ENCODE measurements at places on chromosomes 5 and 9.

- DNase-seq: no peak
These were observed 4.5 kb upstream of the HMCN2 start for GRCh38 chr9:130260816-130261765.

DNA sequence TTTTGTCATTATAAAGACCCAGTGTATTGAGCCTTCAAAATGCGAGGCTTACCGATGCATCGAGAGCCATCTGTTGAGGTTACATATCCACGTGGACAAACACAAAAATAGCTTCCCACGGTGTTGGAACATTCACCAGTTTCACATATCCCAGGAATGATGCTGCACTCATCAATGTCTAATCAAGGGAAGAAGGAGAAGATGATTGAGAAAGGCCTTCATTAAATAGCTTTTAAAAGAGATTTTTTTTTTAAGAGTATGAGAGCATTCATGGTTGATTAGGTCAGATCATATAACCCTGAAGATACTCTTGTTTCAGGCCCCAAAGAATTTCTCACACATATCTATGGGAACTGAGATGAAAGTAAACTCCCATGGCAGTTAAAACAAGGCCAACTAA lies 129.4 kb downstream of the FBN2 start:
- no peak for DNase-seq

- no peak for DNase-seq
These were observed 82.4 kb upstream of the TAS2R1 start for GRCh38 chr5:9712506-9712905.

- DNase-seq: peak; percentile 93
These were observed 3.9 kb downstream of the CCDC183 start for GRCh38 chr9:136799854-136800657.

DNA sequence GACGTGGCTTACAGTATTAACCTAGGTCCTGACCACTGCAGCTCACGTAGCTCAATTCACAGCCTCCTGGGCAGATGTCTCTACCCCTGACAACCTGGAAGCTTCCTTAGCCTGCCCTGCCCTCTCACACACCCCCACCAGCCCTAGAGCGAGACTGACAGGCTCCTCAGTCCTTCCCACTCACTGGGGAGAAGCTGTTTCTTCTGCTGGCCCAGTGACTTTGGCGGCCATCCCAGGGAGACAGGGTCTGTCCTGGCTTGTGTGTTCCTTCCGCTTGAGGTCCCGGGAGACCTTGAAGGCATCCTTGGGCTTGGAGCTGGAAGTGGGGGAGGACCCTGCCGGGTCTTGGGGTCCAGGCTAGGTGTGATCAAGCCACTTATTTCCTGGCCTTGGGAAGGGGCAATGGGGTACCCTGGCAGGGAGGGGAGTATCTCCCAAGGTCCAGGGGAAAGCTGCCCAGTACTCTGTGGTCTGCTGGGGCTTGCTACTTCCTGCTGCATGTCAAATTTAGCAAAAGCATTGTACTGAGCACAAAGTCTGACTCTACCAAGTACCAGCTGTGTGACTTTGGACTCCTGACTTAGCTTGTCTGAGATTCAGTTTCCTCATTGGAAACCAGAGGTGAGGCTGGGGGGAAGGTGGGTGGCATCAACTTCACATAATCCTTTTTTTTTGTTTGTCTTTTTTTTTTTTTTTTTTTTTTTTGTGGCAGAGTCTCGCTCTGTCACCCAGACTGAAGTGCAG lies 1.9 kb downstream of the MIGA2 start:
- no peak for DNase-seq

- peak; percentile 70 for DNase-seq
These were observed 121.3 kb downstream of the DAB2IP start for GRCh38 chr9:121772600-121773285.

DNA sequence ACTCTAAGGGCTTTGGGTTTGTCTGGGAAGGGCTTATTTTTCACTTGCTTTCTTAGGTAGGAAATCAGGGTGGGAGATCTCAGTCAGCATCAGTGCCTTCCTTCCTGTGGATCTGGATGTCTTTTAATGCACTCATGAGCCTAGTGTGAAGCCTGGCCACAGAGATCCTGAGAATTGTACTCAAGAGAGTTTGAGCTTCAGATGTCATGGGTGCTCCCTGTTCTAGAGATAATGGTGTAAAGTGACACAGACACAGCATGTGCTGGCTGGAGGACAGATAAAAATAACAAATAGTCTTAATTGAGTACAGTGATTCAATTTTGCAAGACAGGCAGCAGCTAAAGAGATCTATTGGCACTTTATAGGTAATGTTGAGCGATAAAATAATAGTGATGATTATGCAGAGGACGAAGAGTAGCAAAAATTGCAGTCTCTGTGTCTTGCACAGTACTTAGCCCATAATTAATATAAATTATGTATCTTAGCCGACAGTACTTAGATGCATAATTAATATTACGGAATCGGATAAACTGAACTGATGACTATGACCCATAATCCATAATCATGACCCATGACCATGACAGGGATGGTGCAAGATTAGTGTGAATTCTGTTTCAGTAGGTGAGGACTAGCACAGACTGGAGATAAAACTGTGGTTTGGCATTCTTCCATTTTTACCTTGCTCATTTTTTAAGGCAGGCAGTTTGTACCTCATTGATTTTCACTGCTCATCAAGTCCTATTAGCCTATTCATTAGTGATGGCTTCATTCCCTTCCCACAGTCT lies 408.7 kb upstream of the PIK3R1 start:
- DNase-seq: no peak

DNA sequence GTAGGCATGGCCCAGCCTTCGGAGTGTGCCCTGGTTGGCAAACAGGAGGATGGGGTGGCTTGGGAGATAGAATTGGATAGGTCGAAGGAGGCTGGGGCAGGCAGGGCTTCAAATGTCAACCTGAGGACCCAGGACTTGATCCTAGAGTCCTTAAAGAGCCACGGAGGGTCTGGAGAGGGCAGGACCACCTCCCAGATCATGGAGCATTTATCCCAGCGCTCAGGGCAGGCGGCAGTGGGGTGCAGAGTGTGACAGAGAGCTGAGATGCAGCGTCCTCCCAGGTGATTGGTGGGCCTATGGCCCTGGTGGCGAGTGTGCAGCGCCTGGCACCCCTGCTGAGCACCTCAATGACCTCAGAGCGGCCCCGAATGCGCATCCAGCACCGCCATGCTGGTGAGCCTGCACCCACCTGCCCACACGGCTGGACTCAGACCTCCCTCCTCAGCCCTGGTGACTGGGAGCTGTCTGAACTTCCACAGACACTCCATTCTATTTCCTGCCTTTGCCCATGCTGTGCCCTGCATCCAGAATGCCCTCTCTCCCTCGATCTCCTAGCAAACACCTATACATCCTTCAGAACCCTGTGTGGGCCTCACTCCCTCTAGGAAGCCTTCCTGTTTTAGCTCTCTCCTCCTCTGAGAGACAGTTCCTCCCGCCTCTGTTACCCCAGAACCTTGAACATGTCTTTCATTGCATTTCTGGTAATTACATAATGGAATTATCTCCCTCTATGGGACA lies 6.3 kb downstream of the ADGRD2 start:
- DNase-seq: no peak

- no peak for DNase-seq
These were observed 91.8 kb upstream of the CACNA1B start for GRCh38 chr9:137785704-137786161.

- DNase-seq: no peak
These were observed 284.4 kb downstream of the DNAH5 start for GRCh38 chr5:13660072-13660471.

DNA sequence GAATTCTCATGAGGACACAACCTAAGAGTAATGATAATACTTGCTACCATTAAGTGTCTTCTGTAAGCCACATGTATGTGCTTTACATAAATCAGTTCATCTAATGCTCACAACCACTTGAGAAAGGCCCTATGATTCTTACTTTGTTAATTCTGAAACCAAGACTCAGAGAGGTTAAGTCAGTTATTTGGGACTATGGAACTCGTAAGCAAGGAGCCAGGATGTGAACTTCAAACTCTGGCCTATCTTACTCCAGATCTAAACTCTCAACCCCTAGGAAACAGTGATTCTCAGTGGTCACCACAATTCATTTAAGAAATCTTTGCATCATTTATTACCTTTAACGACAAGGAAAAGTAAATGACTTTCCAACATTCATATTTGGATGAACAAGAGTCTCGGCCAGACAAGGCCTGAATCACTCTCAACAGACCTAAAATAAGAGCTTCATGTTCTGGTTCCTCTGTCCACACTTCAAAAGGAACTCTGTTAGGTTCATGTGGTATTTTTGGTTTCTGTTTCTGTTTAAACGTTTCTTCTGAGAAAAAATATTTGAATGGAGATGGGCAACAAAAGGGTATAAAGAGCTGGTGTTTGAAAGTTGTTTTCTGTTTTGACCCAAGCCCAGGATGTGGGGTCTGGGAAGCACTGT lies 104.8 kb downstream of the LPAR1 start:
- DNase-seq: no peak

- DNase-seq: no peak
These were observed 209.0 kb downstream of the TTLL11 start for GRCh38 chr9:121884057-121884541.

DNA sequence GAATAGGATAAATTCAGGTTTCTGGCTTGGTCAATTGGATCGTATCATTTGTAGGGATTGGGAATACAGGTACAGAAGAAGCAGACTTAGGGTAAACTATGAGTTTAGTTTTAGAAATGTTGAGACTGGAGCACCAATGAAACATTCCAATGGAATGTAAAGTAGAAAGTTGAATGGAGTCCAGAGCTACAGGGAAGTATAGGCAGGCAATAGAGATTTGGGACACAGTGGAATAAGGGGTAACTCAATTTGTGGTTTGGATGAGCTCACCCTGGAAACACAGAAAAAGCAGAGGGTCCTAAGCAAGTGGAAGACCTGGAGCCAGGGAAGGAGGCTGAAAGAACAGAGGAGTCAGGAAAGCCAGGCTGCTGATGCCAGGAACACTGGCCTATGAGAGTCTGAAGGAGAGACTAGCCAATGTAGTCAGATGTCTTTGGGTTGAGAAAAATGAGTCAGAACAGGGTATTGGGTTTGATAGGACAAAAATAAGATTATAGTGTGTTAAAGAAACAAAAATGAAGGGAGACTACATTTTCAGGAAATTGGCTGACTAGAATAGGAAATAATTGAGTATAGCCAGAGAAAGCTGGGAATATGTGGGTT lies 72.8 kb downstream of the STARD4 start:
- DNase-seq: no peak

- no peak for DNase-seq
These were observed 11.6 kb upstream of the SPTAN1 start for GRCh38 chr9:128540634-128541360.

GRCh38 chr9:18617759-18618158 lies 143.8 kb downstream of the ADAMTSL1 start:
- DNase-seq: no peak

GRCh38 chr5:99955962-99956361 lies 579.2 kb upstream of the FAM174A start:
- DNase-seq: no peak

DNA sequence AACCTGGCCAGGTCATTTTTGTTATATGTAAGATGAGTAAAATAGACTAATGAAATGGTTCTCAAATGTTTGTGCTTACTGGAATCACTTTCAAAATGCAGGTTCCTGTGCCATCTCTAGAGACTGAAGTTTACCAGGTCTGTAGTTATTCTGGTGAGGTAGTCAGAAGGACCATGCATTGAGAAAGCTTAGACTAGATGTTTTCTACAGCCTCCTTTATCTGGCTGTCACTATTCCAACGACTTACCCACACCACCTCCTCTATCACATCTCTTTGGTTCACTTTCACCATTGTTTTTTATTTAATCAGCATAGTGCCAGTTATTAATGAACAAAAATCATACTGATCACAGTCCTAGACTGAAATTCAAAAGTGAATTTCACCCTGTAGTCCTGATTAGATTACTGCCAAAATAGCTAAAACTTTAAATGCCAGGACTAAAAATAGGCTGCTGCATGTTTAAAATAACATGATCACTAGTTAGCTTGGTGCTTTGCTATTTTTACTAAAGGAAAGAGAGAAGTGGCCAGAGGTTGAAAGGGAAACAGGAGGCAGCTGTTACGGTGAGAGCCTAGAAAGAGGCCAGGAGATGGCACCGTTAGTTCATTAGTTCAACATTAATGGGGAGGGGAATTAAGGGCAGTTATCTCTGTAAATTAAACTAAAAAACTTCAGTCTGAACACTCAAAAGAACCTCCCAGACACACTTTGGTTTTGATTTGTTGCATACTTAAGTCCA lies 13.9 kb upstream of the FNIP1 start:
- DNase-seq: no peak

DNA sequence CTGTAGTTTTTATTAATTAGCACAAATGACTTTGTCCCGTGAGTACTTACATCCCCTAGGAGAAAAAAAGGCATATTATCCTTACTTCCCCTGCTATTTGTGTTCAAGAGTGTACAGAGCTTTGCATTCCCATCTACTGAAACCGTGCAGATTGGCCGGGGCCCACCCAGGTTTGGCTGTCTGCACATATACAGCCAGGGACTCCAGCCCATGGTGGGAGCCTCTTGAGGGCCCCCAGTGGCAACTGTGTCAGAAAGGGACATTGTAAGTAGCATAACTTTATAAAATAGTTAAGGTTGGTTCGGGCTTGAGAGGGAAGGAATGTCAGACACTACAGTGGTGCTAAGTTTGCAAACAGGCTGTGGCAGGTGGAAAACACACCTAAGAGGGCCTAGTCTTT lies 24.7 kb downstream of the PHF2 start:
- no peak for DNase-seq

DNA sequence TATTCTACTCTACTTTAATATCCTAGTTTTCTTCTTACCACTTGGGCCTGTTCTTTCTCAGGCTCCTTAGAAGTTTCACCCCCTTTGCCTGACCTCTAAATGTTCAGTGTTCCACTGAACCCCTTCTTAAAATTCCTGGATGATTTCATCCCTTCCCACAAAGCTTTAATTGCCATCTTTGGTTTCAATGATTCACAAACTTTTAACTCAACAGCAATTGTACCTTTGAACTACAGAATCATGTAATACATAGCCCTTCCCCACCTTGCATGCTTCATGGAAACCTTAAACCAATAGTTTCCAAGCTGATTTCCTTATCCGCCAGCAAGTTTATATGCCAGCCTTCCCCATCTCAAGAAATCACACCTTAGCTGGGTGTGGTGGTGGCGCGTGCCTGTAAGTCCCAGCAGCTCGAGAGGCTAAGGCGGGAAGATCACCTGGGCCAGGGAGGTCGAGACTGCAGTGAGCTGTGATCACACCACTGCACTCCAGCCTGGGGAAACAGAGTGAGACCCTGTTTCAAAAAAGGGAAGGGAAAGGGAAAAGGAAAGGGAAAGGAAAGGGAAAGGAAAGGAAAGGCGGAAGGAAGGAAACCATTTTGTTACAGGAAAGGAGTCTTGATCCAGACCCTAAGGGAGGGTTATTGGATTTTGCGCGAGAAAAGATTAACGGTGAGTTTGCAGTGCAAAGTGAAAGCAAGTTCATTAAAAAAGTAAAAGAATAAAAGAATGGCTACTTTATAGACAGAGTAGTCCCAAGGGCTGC lies 1023.7 kb upstream of the DMAC1 start:
- no peak for DNase-seq

GRCh38 chr9:94811074-94811473 lies 84.6 kb downstream of the AOPEP start:
- no peak for DNase-seq

- no peak for DNase-seq
These were observed 63.7 kb downstream of the SHOC1 start for GRCh38 chr9:111730937-111731567.

GRCh38 chr9:128995791-128996190 lies 32.3 kb downstream of the SH3GLB2 start:
- DNase-seq: no peak
